T-helper 22 cell (primary cell): ENCODE measurements at places on chromosomes 3 and 15.

- DNase-seq: no peak
Observed at GRCh38 chr3:20490996-20491395, 305.0 kb upstream of the SGO1 start.

GRCh38 chr3:7407107-7407506 is 546.2 kb downstream of the GRM7 start:
- no peak for DNase-seq

DNA sequence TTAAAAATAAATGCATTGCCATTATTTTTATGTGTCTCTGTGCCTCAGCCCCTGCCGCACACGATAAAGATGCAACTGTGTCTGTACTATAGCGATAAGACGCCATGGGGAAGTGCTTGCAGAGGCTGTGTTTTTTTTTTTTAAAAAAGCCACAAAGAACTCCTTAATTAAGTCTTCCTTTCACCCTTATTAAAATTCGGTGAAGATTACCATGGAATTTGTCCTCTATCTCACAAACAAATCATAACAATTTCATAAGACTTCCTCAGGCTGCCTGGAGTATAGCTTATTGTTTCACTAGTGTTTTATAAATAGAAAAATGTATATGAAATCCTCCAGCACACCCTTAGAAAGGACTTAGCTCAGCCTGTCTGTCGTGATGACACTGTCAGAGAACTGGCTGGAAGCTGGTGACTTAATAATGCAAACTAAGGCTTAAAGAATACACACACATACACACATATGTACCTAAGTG is 374.8 kb upstream of the SLCO3A1 start:
- DNase-seq: no peak

DNA sequence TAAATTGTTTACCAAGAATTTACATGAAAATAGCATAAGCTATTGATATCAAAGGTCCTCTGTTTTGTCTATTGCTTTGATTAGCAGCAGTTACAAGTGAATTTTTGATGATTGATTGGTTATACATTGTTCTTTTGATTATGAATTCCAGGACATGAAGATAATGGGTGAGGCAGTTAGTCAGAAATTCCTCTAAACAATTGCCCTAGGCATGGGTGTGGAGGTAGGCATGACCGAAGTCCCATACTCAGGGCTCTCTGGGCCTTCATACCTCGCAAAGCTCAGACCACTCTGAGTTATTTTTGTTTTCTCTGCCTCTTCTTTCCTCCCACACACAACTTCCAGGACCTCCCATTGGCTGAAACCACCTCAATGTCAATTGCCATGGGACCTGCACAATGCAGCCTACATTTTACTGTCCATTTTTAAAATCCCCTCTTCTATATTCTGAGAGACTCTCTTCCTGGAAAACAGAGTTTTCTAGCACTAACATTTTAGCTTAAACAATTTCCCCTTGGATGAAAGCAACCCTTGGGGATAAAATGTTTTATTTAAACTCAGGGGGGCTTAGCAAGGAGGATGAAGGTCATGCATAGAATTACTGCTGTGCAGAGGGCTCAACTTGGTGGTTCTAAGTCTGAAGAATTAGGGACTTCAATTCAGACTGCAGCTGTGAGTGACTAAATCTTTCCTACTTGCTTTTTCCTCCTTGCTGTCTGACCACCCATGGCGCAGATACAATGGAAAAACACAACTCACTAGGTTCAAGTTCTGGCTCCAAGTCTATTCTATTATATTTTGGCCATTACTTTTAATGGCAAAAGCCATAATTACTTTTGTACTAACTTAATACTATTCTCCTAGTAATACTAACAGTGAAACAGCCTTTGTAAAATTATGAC is 594.8 kb downstream of the NTRK3 start:
- DNase-seq: no peak

DNA sequence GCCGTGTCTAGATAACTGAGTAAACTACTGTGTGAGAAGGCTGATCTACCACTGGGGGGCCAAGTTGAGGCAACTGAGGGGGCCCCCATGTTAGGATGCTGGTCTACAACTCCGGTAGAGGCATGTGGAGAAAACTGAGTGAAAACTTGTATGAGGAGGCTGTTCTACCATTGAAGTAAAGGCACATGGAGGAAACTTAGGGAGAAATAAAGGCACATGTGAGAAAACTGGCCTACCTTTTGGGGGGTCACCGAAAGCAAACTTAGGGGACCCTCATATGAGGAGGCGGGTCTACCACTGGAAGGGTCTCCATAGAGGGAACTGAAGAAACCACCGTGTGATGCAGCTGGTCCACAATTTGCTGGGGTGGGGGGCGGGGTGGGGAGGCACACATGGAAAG is 155.2 kb downstream of the FBLN2 start:
- DNase-seq: no peak

- DNase-seq: no peak
Observed at GRCh38 chr15:78052001-78052401, 25.5 kb downstream of the TBC1D2B start.

DNA sequence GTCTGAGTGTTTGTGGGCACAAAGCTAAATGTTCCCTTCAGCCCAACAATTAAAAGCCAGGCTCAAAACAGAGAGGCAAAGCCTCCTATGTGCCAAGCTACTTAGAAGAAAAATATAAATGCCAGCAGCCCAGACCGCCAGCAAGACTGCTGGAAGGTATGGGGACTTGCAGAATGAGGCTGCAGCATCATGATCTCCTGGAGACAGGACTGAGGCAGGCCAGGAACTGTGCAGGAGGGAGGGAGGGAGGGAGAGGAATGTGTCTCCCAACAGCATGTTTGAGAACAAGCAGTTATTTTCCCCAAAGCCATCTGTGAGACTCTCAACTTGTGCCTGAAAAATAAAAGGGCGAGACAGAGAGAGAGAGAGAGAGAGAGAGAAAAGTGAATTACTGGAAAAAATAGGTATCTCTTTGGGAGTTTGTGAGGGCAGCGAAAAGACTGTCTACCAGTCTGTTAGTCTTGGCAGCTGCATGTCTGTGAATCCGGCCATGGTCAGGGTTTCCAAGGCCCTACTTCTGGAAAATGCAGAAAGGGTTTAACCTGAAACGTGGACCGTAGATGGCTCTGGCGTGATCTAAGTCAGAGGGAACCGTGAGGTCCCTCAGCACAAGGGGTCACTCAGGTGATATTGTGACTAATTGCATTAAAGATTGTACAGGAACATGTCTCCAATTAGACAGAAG is 139.7 kb upstream of the COL8A1 start:
- no peak for DNase-seq
